Germinal center (tissue), 1 donor: ENCODE measurements at places on chromosomes 6 and 20.

DNA sequence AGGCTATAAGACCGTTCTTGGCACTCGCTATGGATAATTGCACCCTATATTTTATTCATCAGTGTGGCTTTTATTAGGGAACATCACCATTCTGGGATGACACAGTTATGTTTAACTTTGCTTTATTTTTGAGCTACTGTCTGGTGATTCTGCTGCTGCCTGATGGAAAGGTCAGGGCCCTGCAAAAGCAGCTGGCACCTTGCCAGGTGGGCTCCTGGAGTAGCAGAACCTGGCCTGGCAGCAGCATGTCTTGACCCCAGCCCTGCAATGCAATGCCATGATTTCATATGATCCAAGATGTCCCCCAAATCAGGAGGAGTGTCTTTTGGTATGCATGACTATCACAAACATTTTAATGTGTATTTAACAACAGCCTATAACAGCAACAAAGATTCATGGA is 228.4 kb upstream of the RSPO3 start:
- no peak for DNase-seq

DNA sequence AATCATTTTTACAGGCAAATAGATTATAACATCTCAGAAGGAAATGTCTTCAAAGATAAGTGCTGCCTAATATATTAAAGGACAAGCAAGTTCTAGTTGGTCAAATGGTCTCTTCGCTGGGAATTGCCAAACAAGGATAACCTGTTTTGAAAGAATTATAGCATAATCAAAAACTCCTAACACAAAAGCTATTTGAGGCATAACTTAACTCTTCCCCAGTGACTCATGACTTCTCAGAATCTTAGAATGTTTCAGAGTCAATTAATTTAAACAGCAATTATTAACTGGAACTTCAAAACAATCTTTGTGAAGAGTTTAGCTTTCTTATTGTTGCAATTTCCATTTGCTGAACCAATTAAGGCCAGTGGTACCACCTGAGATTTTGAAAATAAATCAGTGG is 126.6 kb downstream of the MTFR2 start:
- DNase-seq, result no peak

- DNase-seq, result no peak
Measured at GRCh38 chr6:32105433-32105832, 3.7 kb downstream of the TNXB start.

GRCh38 chr6:1697688-1698351 is 88.1 kb downstream of the FOXC1 start:
- DNase-seq, result no peak

GRCh38 chr6:157090736-157091135 is 232.6 kb downstream of the TMEM242 start:
- DNase-seq, result no peak

DNA sequence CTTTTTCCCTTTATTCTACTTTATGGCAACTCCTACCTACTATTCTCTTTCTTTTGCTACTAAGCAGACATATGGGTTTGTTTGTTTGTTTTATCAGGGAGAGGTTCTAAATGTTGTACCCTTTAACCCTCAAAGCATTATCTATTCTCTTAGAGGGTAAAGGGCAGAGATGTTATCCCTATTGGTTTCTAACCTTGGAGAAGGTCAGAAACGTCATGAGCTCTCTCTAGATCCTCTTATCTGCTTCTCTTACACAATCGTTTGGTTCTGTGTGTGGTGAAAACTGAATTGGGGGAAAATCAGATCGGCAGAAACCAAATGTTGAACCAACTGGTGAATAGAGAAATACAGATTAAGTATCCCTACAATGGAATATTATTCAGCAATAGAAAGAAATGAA is 6.4 kb upstream of the MPC1 start:
- DNase-seq, result no peak

DNA sequence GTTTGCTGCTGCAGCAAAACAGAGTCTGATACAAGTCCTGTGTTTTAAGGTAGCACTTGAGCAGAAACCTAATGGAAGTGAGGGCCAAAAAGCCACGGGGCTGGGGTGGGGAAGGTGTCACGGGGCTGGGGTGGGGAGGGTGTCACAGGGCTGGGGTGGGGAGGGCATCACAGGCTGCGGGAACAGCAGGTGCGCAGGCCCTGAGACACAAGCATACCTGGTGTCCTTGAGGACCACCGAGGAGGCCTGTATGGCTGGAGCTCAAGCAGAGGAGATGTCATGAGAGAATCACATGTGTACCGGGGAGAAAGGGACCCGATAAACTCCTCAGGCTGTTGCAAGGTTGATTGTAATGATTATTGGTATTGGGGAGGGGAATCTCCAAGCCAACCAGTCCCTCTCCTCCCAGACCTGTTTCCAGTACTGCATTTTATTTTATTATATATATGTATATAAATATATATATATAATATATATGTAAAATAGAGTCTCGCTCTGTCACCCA is 13.6 kb upstream of the SPO11 start:
- peak; percentile 34 for DNase-seq

DNA sequence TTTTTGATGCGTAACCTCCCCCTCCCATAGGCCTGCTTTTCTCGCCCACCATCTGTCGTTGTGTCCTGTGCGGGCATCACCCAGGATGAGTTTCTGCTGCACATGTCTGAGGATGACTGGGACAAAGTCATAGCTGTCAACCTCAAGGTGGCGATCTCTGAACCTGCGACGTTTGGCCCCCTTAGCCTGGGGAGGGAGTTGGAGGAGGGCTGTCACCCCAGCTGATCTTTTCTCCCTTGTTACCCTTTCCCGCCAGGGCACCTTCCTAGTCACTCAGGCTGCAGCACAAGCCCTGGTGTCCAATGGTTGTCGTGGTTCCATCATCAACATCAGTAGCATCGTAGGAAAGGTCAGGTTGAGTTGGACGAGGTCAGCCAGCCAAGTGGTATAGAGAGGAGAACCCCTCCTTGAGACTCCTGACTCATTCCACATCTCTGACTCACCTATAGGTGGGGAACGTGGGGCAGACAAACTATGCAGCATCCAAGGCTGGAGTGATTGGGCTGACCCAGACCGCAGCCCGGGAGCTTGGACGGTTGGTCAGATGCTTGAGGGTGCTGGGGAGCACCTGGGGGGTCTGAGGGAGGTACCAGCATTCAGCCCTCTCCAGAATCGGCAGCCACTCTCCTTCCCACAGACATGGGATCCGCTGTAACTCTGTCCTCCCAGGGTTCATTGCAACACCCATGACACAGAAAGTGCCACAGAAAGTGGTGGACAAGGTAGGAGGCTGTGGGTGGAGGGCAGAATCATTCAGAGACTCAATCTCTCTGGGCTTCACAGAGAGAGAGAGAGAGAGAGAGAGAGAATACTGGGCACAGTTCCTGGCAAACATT is 954 bp downstream of the HSD17B8 start:
- DNase-seq, result no peak

DNA sequence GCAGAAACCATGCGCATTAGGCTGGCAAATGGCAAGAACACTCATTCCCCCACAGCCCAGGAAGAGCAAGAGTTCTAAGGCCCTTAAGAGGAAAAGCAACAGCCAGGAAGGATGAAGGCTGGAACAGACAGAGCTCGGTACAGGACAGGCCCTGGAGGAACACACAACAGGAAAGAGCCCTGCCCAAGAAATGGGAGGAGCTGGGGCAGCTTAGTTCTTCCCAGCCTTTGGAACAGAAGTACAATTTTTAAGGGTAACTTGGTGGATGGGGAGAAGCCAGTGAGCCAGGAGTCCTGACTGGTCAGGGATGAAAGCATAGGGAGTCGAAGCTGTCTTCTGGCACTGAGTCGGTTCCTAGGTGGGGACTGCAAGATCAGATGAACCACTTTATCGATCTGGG is 32.4 kb downstream of the OR2B2 start:
- DNase-seq, result no peak

DNA sequence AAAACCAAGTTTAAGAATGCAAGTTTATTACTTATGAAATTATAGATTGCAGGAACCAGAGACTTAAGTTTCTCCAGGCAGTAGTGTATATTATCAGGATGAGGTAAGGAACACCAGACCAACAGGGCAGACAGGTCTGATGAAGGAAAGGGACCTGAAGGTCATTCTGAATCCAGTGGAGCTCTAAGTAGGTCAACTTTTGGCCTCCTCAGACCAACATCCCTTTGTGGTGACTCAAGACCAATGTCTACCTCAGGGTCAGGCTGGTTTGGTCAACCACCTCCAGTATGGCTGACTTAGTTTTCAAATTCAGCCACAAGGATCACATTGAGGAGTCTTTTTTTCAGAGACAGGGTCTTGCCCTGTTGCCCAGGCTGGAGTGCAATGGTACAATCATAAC is 38.7 kb upstream of the TFAP2A start:
- no peak for DNase-seq

DNA sequence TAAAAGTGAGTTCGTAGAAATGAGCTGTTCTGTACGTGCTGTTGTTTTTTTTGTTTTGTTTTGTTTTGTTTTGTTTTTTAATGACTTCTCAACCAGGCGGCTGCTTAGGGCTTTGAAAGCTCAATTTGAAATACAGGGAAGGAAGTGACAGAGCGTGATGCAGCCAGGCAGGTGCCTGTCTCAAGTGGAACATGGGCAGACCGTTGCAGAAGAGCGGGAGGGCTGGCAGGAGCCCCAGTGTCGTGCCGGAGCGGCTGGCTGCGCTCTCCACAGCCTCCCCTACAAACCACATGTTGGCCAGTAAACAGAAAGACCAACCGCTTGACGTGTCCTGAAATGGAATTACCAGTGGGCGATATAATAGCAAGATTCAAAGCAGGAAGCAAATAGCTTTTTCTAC is 164.9 kb upstream of the RREB1 start:
- no peak for DNase-seq

- no peak for DNase-seq
Measured at GRCh38 chr20:59039233-59039632, 3.4 kb downstream of the PRELID3B start.

DNA sequence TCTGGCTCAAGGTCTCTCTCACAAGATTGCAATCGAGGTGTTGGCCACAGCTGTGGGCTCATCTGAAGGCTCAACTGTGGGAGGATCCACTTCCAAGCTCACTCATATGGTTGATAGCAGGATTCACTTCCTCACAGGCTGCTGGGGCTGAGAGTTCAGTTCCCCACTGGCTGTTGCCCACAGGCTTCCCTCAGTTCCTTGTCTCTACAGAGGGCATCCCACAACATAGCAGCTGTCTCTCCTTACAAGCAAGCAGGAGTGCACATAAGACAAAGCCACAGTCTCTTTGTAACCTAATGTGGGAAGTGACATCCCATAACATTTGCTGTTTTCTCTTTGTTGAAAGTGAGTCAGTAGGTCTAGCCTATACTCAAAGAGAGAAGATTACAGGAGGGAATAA is 14.0 kb downstream of the SPATS1 start:
- DNase-seq, result no peak

- DNase-seq, result no peak
Measured at GRCh38 chr6:54519161-54519560, 210.9 kb downstream of the TINAG start.

DNA sequence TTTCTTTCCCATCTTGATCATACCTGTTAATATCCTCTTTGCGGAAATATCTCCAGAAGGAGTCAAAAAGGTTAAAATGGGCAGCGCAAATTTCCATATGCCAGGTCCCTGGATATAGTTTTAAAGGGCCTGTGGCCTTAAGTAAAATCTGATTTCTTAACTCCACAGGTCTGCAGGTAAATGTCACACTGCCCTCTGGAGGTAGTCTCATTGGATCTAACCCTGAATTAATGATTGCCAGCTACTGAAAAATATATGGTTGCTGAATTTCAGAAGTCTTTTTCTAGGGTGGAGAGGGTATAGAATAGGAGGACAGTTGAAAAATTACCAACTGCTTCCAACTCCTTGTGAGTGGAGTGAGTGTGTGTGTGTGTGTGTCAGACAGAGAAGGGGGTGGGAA is 8.5 kb downstream of the MOXD1 start:
- DNase-seq, result peak; percentile 37

GRCh38 chr6:40620574-40621240 is 33.5 kb upstream of the LRFN2 start:
- no peak for DNase-seq

- DNase-seq, result no peak
Measured at GRCh38 chr6:134686071-134686470, 263.8 kb downstream of the ALDH8A1 start.

- DNase-seq, result peak; percentile 24
Measured at GRCh38 chr6:73308712-73309534, 45.2 kb downstream of the DPPA5 start.
